ENCODE measurements at places on chromosomes 1 and 21.

DNA sequence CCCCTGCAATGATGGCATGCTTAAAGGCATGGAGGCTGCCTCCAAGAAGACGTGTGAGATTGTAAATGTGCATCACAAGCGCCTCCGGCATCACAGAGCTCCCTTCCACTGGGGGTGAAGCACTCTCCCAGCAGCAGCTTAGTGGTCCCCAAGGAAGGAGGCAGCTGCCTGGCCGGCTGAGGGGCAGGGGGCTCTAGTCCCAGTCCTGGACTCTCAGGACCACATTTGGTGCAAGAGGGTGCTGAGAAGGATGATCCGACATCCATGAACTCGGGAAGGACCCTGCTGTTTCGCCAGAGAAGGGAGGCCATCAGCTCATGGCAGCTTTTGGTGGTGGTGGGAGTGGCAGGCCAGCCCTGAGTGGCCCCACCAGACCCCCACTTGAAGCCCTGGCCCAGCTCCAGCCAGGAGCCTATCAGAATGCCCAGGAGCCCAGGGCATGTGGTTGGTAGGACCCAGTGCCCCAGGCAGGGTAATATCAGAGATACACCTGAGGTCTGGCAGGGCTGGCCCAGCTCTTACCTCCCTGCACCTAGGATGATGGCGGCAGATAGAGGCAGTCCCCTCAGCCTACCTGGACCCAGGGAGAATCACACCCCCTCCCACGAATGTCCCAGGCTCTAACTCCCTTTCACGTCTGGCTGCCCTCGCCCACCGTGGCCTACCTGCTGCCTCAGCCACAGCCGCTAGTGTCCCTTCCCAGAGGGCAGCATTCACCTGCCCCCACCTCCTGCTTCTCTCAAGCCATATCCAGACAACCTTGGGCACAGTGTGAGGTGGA lies 2.4 kb upstream of the WNT9A start:
- no peak for DNase-seq

DNA sequence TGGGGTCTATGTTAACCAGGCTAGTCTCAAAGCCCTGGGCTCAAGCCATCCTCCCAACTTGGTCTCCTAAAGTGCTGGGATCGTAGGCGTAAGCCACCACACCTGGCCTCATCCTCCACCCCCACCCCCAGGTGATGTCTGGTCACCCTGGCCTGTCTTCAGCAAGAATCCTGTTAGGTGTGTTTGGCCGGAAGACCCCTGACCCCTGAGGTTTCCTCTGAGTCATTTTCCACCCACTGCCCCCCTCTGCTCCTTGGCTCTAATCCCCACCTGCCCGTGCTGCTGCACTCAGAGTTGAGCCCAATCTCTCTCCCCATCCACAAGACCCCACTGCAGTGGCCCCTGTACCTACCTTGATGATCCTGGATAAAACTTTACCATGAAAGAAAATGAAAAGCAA lies 25.2 kb downstream of the SLC66A1 start:
- DNase-seq, result no peak

- DNase-seq, result no peak
Measured at GRCh38 chr1:1001057-1001783, 1.3 kb upstream of the HES4 start.

DNA sequence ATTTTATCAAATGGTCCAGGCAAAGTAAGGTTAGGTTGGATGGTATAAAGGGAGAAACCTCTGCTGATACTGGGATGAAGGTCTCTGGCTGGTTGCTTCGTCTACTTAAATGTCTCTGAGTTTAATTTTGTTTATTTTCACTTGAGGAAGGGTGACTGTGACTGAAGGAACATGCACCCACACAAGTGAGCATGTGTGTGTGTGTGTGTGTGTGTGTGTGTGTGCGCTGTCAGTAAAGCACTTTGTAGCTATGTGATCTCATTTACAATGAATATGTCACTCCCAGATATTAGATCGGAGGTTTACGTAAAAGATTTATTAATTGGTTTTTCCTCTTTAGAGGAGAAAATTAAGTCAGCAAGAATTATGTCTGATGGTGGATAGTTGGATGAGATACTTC lies 4.4 kb downstream of the FOXD2 start:
- DNase-seq, result no peak

DNA sequence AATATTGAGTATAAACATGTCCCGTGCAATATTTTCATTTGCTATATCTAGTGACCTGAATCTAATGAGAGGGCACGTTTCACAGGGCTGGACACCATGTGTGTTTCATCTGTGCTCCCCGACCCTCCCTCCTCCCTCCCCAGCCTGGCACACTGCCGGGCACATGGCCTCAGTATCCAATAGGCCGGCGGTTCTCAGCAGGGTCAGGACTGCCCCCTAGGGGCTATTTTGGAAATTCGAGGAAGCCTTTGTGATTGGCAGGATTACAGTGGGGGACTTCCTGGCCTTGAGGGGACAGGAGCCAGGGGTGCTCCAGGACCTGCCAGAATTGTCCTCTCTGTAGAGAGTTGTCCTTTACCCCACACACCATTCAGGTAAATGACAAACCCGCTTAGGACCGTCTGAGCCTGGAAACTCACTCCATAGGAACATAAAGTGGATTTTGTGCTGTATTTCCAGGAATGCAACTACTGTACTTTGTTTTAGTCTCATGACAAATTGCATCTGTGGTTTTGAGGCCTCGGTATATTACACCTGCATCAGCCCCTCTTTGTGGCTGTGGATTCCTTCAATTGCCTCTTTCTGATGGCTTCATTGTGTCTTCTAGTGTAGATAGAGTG lies 109.5 kb upstream of the SIM2 start:
- no peak for DNase-seq

GRCh38 chr1:222416001-222416791 lies 131.7 kb downstream of the HHIPL2 start:
- peak; percentile 29 for DNase-seq

DNA sequence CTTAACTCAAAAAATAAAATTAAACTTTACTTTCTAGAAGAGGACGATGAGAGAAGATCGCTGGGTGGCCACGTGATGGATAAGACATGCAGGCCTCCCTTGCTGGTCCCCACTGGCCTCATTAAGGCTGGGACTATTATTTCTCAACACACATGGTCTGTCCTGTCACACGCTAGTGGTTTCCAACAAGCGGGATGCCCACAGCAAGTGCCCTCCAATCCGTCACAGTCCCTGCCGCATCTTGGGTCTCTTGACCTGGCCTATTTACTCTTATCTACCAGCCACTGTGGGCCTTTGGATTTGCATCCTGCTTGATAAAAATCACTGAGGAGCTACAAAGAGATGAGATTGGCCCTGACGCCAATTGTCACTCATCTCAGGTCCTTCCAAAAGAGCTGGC lies 30.0 kb downstream of the CAPZB start:
- DNase-seq, result no peak

- DNase-seq, result no peak
Measured at GRCh38 chr1:245380790-245381535, 226.2 kb downstream of the KIF26B start.

DNA sequence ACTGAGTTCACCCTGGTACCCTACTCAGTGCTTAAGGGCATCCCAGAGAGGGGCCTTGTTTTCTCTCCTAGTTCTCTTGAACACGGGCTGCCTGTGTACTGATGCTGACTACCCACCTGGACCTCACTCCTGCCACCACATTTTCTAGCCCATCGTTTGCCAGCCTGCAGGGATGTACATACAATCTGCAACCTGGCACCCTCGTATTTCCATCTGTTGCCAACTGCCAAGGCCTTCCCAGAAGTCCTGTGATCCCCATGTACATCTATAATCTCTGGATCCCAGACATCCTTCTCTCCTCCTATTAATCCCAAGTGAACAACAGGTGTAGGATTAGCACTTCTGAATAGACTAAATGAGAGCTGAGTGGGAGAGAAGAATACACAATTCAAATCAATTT lies 212.0 kb downstream of the SLC45A1 start:
- DNase-seq, result no peak

DNA sequence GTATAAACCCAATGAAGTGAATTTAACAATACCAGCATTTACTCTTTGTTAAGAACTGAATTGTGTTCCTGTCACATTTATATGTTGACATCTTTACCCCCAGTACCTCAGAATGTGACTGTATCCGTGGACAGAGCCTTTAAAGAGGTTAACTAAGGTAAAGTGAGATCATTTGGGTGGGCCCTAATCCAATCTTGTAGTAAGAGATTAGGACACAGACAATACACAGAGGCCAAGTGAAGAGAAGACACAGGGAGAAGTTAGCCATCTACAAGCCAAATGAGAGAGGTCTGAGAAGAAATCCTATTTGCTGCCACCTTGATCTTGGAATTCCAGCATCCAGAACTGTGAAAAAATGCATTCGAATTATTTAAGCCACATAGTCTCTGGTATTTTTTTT lies 22.9 kb upstream of the WARS2 start:
- DNase-seq, result no peak

- DNase-seq, result no peak
Measured at GRCh38 chr1:56377431-56377830, 201.9 kb downstream of the PLPP3 start.

- no peak for DNase-seq
Measured at GRCh38 chr21:25826652-25827051, 91.9 kb downstream of the GABPA start.
